Stimulated activated CD4-positive, alpha-beta T cell treated with anti-CD3 and anti-CD28 coated beads, Interleukin-15, amount 100 ng/mL, for 1 hour (primary cell): ENCODE measurements at places on chromosomes 4 and X.

DNA sequence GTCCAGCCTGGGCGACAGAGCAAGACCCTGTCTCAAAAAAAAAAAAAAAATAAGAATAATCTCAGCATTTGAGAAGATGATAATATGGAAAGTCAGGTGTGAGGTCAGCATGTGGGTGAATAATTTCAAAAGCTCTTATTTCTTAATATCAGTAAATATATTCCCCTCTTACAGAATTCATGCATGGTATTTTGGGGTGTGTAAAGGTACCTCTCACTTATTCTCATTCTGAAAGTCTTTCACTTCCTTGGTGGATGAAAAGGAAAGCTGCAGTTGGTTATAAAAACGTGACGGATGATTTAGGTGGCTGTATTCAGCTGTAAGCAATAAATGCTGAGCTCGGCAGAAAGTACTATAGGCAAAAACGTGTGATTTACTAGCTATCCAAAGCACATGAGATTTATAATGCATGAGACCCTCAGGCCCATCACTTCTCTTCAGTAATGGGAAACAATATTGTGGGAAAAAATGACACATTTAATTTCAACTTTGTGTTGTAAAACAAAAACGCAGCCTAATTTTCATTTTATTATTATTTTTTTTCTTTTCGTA, 353.2 kb upstream of the MAGEB2 start:
- DNase-seq, result no peak

- DNase-seq, result no peak
These were observed 41.1 kb downstream of the LIMCH1 start for GRCh38 chr4:41579043-41579442.

DNA sequence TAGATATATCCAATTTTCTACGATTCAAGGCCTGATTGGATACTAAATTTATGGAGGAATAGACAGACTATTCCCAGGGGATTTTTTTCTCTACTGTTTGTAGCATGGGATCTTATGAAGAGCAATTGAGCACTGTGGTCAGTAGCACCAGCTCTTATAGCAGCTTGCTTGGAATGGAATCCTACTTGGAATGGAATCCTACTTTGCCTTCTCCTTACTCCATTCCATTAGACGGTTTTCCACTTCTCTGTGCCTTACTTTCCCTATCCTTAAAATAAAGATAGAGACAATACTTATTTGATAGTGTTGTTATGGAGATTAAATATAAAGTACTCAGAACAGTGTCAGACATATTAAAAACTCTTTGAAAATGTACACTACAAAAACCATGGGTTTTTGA, 133.5 kb downstream of the BTC start:
- DNase-seq, result no peak

DNA sequence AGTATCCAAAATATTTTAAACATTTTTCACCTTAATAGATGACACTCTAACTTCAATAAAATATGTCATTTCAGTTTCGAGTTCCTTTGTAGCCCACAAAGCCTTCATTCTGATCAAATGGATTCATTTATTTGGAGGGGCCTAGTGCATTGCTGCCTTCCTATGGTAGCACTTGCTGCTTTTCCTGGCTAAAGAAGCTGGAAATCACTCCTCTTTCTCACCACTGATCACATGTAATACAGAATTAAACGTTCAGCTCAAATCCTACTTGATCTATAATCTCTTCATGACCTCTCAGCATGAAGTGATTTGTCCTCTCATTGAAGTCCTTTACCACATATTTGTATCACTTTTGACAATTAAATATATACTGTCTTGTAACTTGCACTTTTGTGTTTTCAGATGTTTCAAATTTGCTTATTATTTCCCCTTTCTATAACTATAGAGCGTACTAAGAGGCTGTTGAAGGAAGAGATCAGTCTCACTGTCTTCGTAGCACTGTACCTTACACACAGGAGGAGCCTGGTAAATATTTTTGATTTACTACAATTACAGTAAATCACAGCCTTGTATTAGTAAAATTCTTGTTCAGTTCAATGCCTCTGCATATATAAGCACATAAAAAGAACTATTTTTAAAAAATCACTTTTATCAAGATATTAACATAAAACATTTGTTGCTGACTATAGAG, 555 bp downstream of the CFI start:
- no peak for DNase-seq
